ENCODE measurements at places on chromosomes 7 and 10.

DNA sequence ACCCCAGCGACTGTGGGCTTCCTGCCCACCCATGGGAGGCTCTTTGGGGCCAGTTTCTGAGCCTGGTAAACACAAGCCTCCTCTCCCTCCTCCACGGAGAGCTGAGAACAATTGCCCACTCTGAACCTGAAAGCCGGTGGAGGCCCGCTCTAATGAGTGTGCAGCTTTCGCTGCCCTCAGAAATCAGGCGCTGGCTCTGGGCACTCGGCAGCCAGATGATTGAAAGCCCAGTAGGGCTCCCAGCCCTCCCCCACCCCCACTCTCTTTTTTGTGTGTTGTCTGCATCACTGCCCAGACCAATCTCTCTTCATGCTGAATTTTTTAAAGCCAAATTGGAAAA, 438.9 kb downstream of the RPS24 start:
- DNase-seq: no peak

- DNase-seq: no peak
These were observed 31.3 kb downstream of the KIAA1217 start for GRCh38 chr10:24240041-24240751.

- no peak for DNase-seq
These were observed 124.2 kb downstream of the PLPP4 start for GRCh38 chr10:120580918-120581895.

DNA sequence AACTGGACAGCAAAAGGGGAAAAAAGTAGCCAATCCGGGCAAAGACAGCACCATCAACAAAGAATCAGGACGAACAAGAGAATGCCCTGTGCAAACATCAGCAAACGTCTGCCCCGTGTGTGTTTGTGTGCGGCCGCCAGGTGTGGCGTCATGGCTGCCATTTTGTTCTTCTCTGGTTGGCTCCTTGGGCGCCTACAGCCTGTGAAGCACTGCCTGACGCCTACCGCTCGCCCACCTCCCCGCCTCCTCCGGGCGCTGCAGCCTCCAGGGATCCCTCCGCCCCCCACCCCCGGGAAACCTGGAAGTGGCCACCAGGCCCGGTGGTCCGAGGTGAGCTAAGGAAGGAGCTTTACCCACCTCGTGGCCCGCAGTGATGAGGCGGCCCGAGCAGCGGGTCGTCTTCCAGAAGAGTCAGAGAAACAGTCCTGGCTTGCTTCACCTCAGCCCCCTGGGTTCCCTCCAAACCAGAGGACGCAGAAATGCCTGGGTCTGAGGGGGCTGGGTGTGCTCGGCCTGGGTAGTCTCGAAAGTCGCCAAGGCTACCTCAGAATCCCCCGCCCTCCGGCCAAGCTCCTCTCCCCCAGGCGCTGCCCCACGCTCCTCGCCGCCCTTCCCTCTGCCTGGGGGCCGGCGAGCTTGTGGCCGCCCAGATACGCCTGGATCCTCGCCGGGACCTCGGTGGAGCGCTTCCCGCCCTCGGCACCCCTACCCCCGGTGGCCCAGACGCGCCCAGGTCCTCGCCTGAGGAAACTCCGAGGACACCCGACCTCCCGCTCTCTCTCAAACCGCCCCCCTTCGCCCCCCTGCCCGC, 61.8 kb upstream of the IL6 start:
- no peak for DNase-seq

DNA sequence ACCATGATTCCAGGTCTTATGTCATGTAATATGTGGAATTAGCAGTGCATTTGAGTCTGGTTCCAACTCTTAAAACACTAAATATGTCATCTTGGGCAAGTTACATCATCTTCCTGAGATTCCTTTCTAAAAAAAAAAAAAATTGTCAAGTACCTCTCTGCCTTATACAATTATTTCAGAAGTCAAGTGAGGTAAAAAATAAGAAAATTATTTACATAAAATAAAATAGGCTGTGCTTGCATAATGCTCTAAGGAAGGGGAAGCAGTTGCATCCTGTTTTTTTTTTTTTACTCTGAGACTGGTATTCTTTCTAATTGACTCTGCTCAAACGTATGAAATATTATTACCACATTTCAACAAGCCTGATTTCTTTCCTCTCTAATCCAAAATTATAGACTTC, 55.1 kb upstream of the SEMA3A start:
- DNase-seq: no peak

DNA sequence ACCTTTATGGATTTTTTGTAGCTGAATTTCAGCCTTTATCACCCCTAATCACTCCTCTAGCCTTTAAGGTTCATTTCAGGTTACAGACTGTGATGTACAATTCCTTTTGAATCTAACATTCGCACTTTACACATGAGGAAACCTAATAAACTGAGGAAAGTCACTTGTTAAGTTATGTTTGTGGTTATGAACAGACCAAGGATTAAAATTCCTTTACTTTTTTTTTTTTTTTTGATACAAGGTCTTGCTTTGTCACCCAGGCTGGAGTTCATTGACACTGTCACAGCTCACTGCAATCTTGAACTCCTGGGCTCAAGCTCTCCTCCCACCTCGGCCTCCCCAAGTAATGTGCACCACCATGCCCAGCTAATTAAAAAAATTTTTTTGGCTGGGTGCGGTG, 3.6 kb downstream of the MCU start:
- DNase-seq: no peak

GRCh38 chr10:58322072-58322834, 12.6 kb upstream of the UBE2D1 start:
- DNase-seq: peak; percentile 55

Data from B cell (primary cell).